Fibroblast of skin of left quadriceps (primary cell): ENCODE measurements at places on chromosomes 16 and 17.

- DNase-seq, result no peak
Observed at GRCh38 chr17:27049104-27049784, 244.7 kb upstream of the WSB1 start.

GRCh38 chr16:48441106-48441505 is 55.9 kb upstream of the SIAH1 start:
- DNase-seq, result no peak

DNA sequence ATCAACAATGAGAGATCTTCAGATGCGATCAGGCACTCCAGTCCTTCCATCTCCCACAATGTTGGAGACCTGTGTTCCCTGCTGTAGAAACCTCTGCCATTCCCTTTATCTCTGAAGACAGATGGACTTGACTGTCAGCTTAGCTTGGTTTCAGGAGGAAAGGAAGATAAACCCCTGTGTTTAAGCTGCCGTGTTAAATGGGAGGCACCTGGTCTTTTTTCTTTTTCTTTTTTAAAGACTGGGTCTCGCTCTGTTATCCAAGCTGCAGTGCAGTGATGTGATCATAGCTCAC is 63.1 kb downstream of the USP22 start:
- DNase-seq, result no peak

- no peak for DNase-seq
Observed at GRCh38 chr17:49342575-49342936, 19.5 kb downstream of the ZNF652 start.

GRCh38 chr17:28228986-28229729 is 89.8 kb upstream of the TMEM97 start:
- DNase-seq, result no peak

DNA sequence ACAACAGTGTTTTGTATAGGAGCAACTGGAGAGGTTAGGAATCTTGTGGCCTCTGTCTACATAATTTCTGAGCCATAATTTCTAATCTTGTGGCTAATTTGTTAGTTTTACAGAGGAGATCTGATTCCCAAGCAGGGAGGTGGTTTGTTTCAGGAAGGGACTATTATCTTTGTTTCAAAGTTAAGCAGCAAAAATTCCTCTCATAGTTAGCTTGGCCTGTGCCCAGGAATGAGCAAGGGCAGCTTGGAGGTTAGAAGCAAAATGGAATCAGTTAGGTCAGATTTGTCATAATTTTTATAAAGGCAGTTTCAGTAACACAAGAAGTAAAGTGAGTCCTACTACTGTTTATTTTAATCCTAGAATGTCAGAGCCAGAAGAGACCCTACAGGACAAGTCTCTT is 2.0 kb upstream of the RDM1 start:
- DNase-seq, result no peak

GRCh38 chr16:4768549-4769305 is 1.8 kb upstream of the ZNF500 start:
- DNase-seq, result peak; percentile 90

DNA sequence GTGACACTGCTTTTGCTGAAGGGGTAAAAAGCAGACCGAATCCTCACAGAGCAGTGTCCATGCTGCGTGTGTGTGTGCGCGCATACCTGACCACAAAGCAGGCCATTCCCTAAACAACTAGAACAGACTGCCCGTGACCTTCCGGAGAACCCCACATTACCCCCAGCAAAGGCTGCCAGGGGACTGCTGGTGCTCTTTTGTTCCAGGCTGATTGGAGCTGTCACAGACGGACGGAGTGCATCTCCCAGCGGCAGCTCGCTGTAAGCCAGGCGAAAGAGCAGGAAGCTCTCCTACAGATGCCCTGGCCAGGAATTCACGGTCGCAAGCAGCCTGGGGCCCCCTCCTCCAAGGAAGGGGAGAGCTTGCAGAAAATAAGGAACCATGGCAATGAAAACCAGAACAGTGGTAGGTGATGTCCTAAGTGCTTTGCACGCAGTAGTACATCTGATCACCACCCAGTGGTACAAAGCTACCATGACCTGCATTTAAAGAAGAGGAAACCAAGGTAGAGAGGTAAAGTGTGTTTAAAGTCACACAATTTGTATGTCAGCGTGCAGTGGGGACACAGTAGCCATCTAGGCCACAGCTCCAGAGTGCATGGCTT is 153.4 kb upstream of the DYNLRB2 start:
- no peak for DNase-seq

DNA sequence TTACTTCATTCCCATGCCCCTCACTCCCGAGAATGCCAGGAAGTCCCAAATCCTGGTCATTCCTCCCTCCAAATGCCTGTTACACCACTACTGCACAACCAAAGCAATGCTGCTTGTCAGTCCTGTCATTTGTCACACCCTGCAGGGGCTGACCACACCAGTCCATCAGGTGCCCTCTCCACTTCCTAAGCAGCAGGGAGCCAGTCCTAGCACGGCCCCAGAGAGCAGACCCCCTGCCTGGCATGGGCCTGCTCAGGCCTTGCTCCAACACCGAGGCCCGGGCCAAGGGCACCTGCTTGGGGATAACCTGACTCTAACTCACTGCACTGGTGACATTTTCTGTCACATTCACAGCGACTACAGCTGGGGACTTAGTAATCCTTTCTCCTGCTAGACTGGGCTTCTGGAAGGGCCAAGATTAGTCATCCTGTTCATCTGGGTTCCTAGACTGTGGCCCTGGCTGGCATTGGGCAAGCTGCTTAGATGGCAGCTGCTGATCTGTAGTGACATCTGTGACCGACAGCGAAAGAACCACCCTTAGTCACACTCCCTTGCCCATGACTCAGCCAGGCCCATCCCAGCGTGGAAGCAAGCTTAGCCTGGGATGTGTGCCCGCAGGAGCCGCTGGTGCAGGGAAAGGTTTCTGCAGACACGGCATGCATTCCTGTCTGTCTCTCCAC is 5.4 kb downstream of the ALYREF start:
- no peak for DNase-seq

- no peak for DNase-seq
Observed at GRCh38 chr16:88591577-88592021, 21.4 kb downstream of the ZC3H18 start.

GRCh38 chr16:64182985-64183384 is 938.9 kb downstream of the CDH11 start:
- no peak for DNase-seq

- no peak for DNase-seq
Observed at GRCh38 chr17:9290226-9290613, 268.9 kb downstream of the NTN1 start.
